Thoracic aorta (tissue), 2 donors: ENCODE measurements at places on chromosomes 2 and 18. TPM values are rescaled to one million over a fixed set of nuclear protein-coding genes. Genes with fewer than 3 reads are reported as not detected.

DNA sequence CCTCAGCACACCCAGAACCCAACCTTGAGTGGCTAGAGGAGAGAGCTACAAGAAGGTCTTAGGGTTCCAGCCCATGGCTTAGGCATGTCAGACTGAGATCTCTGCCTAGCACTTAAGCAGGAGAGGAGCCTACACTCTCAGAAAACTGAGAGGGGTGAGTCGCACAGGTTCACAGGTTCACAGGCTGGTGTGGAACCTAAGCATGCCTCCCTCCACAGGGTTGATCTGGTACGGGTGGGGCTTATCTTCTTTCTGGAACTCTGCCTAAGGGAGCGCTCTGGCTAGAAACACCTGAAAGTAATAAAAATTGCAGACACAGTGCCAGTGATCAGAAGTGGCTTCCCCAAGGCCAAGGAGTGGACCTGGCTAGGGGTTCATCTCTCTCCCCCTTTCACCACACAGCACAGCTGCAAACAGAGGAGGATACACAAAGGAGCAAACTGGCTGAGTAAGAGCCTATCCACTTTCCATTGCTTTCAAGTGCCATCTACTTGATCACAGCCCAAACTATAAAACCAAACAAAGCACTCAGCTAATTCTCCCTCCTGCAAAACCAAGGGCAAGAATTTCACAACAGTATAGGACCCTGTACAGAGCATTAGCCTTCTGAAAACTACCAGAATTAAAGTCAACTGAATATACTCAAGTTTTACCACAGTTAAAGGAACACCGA, 481.9 kb upstream of the SETBP1 start:
- no peaks in the 10 kb centered on the region for H3K36me3 ChIP-seq
- H3K27ac ChIP-seq: no peak overlapping the region
- DNase-seq: no peak

The KIF1A gene
- total RNA-seq: 0.92 TPM

The TMEM87B gene
- 26.1 TPM for total RNA-seq

DNA sequence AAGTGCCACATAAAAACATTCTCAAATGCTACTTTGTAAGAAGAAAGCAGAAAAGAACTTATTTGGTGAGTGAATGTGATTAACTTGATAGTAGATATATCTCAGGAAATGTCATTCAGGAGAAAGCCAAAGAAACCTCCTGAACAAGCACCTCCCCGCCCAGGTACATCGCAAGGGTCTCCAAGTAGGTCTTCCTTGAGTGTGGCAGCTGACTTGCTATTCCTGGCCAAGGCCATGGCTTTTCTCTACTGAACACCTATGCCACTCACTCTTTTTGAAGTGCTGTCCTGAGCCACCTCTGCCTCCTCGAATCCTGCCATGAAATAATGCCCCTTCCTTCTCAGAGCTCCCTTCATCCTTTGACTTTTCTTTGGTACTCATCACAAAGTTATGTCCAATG, 54.0 kb downstream of the NDUFA10 start:
- no peaks in the 10 kb centered on the region for H3K27me3 ChIP-seq
- peaks cover 42% of the 10 kb centered on the region for H3K36me3 ChIP-seq
- no peak overlapping the region for H3K4me3 ChIP-seq
- DNase-seq: no peak

- H3K4me1 ChIP-seq: no peaks in the 10 kb centered on the region
- H3K4me3 ChIP-seq: peak overlapping the region; percentile 41
- DNase-seq: no peak
- no peak overlapping the region for H3K27ac ChIP-seq
- H3K27me3 ChIP-seq: no peaks in the 10 kb centered on the region
Measured at GRCh38 chr2:16763493-16763899, 97.9 kb upstream of the CYRIA start.

GRCh38 chr2:211568439-211568838, 970.2 kb downstream of the ERBB4 start:
- H3K4me3 ChIP-seq: no peak overlapping the region
- DNase-seq: no peak
- H3K36me3 ChIP-seq: no peaks in the 10 kb centered on the region
- no peak overlapping the region for H3K27ac ChIP-seq

The UPP2 gene
- not detected for total RNA-seq

GRCh38 chr2:199220920-199221319, 236.8 kb downstream of the SATB2 start:
- no peaks in the 10 kb centered on the region for H3K27me3 ChIP-seq
- H3K4me3 ChIP-seq: no peak overlapping the region
- H3K36me3 ChIP-seq: no peaks in the 10 kb centered on the region
- H3K4me1 ChIP-seq: no peaks in the 10 kb centered on the region

DNA sequence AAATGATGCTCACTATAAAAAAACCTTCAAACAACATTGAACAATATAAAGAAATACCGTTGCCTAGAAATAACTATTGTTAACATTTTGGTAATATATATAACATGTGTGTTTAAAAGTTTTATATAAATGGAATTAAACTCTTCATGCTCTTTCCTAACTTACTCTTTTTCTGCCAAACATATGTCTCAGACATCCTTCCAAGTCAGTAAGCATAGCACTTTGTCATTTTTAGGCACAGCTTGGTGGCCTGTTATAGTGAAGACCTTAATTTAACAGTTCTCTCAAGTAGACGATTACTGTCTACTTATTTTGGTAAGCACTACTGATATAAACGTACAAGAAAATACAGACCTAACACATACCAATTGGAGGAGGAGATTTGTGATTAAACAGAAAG, 23.9 kb downstream of the ABCG5 start:
- H3K4me1 ChIP-seq: peaks cover 5% of the 10 kb centered on the region
- no peak overlapping the region for H3K4me3 ChIP-seq
- H3K36me3 ChIP-seq: peaks cover 4% of the 10 kb centered on the region
- DNase-seq: no peak
- no peaks in the 10 kb centered on the region for H3K27me3 ChIP-seq

The FAP gene
- 21.3 TPM for total RNA-seq

- H3K4me3 ChIP-seq: no peak overlapping the region
- no peaks in the 10 kb centered on the region for H3K4me1 ChIP-seq
- no peak for DNase-seq
Measured at GRCh38 chr2:129777762-129778583, 201.5 kb upstream of the RAB6C start.

- H3K27me3 ChIP-seq: no peaks in the 10 kb centered on the region
- H3K4me3 ChIP-seq: no peak overlapping the region
- DNase-seq: no peak
- peaks cover 4% of the 10 kb centered on the region for H3K36me3 ChIP-seq
- peaks cover 18% of the 10 kb centered on the region for H3K4me1 ChIP-seq
- H3K27ac ChIP-seq: no peak overlapping the region
Measured at GRCh38 chr2:43233218-43234212, 7.1 kb upstream of the ZFP36L2 start.

DNA sequence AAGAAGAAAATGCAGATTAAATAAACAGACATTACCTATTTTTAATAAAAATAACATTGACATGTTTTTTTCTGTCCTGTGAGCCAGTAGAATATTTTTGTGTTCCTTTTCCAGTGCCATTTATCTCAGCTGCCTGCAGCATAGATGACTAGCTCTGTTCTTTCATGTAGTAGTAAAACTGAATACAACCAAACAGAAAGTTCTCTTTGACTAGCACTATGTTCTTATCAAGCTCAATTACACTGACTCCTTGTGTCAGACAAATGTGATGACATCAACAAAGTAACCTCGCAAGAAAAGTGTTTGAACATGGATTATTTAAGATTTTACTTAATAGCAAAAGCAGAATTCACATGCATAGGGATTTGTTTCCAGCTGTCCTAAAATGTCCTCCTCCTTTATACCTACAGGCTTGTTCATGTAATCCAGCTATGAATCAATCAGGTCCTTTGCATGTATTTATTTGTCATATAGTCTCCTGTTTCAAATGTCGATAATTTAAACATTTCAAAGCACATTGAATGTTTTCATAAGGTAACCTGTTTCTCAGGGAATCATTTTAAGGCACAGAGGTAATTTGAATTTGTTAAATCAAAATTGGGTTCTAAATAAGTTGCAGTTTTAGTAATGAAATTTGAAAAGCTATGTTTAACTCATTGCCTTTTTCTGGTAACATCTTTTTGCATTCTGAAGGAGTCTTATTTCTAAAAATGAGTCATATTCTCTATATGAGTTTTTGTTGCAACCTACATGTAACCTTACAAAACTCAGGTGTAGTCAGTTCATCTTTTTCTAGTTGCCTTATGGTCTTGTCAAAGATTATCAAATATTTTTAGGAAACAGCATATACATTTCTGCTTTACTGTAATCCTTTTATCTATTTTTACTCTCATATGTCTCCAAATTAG, 215.3 kb upstream of the GULP1 start:
- H3K4me1 ChIP-seq: no peaks in the 10 kb centered on the region
- no peak for DNase-seq
- H3K36me3 ChIP-seq: no peaks in the 10 kb centered on the region
- no peaks in the 10 kb centered on the region for H3K27me3 ChIP-seq
- H3K27ac ChIP-seq: no peak overlapping the region

The PAX8 gene
- total RNA-seq: 10.3 TPM

DNA sequence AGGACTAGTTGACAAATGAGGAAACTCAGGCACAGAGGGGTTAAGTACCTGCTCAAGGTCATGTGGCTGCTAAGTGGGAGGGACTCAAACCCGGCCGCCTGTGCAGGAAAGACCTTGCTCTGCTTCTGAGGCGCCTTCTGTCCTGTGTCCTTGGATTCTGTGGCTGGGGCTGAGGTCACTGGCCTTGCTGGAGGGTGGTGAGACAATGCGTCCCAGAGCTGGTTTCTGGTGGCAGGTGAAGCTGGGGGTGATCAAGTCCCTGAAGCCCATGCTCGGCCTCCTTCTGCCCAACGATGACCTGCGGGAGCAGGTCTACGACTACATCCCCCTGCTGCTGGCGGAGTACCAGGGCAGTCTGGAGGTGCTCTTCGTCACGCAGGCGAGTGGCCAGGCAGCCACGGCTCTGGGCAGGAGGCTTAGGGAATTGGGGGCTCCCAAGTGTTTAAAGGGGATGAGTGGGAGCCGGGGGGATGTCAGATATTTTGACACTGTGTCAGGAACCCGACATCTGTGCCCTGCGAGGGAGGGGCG, 16.1 kb downstream of the MROH2A start:
- H3K27me3 ChIP-seq: no peaks in the 10 kb centered on the region
- no peak overlapping the region for H3K27ac ChIP-seq
- H3K36me3 ChIP-seq: no peaks in the 10 kb centered on the region

The FSIP2 gene
- 1.2 TPM for total RNA-seq

DNA sequence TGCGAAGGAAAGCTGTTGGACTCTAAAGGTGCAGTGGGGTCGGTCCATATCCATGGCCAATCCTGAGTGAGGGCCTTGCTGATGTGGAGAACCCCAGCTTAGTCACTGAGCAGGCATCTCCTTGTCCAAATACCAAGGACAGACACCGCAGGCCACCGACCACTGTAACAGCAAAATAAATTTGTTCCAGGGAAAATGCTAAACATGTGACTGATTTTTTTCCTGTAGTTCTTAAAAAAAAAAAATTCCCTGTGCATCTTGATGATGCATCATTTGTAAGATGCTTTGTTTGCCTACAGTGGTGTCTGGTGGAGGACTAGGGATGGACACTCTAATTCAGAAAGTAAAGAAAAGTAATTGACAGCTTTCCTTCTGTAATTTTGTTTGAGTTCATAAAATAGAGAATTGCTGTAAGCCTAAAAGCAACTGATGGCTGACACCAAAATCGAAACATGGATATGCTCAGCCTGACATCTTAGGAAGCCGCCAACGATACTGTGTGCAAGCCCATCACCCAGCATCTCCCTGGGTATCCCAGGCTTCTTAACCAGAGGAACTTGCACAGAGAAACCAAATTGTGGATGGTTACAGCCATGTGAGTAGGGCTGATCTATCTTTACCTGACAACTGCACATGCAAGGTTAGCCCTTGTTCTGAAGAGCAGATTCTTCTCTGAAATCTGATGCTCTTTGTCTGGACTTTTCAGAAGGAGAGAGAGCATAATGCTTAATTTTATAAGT, 188.6 kb downstream of the ARL4C start:
- H3K36me3 ChIP-seq: no peaks in the 10 kb centered on the region
- H3K4me1 ChIP-seq: no peaks in the 10 kb centered on the region
- no peak for DNase-seq
- no peak overlapping the region for H3K4me3 ChIP-seq

The ZNF24 gene
- total RNA-seq: 40.8 TPM

DNA sequence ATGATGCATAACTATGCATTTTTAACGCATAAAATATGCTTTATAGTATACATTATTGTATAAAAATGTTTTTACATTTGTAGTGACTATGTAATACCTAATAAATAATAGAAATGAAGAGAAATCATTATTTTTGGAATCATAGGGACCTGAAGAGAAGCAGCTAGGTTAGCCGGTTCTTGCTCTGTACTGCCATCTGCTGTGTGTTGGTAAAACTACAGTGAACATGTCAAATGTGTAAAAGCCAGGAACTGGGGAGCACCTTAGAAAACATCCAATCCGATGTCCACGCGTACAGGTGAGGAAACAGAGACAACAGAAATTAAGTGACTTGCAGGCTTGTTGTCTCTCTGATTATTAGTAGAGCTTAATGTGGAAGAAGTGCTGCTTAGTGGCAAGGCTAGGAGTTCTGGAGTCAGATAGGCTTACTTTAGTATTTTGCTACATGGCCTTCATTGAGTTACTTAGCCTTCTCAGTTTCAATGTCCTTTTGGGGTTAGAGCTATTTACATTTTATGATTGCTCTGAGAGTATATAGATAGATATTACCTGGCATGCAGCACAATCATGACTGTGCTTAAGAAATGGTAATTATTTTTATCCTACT, 386.5 kb downstream of the DLGAP1 start:
- no peaks in the 10 kb centered on the region for H3K36me3 ChIP-seq
- no peak overlapping the region for H3K4me3 ChIP-seq
- no peak overlapping the region for H3K27ac ChIP-seq
- no peak for DNase-seq
- no peaks in the 10 kb centered on the region for H3K27me3 ChIP-seq
- H3K4me1 ChIP-seq: no peaks in the 10 kb centered on the region

- no peak overlapping the region for H3K27ac ChIP-seq
- H3K27me3 ChIP-seq: no peaks in the 10 kb centered on the region
- no peak overlapping the region for H3K4me3 ChIP-seq
- H3K36me3 ChIP-seq: no peaks in the 10 kb centered on the region
Measured at GRCh38 chr2:6685447-6685846, 180.3 kb downstream of the CMPK2 start.
